ENCODE measurements at places on chromosomes 5 and 9. TPM values are rescaled to one million over a fixed set of nuclear protein-coding genes. Genes with fewer than 3 reads are reported as not detected.

- DNase-seq, result no peak
Observed at GRCh38 chr5:100902440-100903038, 543 bp downstream of the ST8SIA4 start.

DNA sequence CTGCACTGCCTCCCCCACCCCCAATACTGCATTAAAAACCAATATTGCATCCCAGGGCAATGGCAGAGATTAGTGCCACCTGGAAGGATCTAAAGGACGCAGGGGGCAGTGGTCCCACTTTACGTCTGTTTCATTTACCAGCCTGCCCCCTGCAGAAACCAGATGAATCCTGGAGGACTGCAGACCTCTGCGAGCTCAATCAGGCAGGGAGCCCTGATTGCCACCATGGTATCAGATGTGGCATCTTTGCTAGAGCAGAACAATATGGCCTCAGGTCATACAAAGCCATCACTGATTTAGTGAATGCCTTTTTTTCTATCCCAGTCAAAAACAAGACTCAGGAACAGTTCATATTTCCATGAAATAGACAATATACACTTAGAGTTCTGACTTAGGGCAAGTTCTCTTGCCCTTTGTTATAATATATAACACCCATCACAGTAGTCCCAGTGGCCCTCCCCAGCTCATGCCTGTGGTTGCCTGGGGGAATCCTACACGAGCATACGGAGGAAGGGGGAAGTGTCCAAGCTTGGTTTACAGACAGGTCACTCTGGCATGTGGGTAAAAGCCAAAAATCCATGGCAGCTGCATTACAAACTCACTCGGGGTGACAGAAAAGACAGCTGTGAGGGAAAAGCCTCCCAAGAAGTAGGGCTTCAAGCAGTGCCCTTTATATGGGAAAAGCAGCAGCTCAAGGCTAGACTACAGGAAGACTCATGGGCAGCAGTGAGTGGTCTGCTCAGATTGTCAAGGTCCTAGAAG is 85.1 kb downstream of the MED27 start:
- no peak for DNase-seq

Gene CD14
- polyA plus RNA-seq, result 7.9 TPM

DNA sequence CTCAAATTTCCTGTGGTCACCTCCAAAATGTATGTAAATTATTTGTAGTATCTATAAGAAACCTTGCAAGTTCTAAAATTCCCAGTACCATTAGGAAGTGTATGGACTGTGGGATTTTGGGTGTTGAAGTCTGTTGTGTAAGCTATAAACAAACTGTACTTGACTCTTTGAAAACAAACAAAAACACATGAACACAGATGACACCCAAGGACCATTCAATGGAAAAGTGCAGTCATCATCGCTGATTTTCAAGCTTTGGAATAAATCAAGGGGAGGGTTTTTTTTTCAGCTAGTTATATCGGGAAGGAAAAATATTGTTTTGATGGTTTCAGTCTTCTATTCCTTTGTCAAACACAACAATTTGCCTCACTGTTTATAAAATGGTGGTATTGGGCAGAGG is 49.6 kb downstream of the ELL2 start:
- no peak for DNase-seq

Gene FAT2
- polyA plus RNA-seq, result 11.0 TPM

- DNase-seq, result no peak
Observed at GRCh38 chr9:133707763-133708245, 30.3 kb downstream of the SARDH start.
